IMR-90 (cell line): ENCODE measurements at places on chromosomes 12 and 14.

DNA sequence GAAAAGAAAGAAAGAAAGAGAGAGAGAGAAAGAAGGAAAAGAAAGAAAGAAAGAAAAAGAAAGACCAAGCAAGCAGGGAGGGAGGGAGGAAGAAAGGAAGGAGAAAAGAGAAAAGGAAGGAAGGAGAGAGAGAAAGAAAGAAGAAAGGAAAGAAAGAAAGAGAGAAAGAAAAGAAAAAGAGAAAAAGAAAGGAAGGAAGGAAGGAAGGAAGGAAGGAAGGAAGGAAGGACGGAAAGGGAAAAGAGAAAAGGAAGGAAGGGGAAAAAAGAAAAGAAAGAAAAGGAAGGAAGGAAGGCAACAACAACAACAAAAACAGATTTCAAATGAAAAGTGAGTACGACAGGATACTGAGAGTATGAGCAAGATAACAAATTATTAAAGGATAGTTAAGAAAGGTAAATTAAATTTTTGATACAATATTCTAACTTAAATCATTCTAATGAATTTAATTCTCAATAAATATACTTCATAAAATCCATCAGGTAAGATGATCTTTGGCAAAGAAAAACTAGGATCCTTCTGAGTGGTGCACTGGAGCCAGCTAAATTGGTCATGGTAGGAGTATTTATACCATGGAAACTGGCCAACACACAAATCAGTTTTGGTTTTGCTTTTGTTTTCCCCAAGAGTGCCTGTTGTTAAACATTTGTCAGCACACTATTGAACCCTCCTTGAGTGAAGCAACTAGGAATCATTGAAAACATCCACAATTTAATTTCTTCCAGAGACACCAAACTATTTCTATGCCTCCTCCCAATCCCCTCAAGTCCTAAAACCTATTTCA is 56.1 kb upstream of the DYRK2 start:
- peak; percentile 51 for DNase-seq

- peak; percentile 69 for DNase-seq
Measured at GRCh38 chr14:59208224-59208814, 19.9 kb downstream of the DAAM1 start.

- DNase-seq, result no peak
Measured at GRCh38 chr12:114371250-114371649, 34.7 kb downstream of the TBX5 start.

DNA sequence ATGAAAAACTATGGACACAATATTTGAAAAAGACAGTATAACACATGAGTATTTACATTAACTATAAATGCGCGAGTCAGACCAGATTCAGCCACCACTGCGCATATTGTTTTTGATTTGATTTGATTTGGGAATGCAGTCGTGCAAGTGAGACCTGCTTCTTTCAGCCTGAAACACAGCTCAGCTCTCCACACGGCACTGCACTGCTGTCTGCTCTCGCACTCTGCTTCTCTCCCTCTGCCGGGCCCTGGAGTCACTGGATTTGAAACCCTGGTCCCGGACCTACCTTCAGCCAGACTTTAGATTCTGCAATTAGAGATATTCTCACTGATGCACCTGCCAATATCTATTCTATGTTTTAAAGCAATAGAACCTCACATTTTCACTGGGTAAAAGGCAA is 143.9 kb upstream of the TMEM132C start:
- no peak for DNase-seq

DNA sequence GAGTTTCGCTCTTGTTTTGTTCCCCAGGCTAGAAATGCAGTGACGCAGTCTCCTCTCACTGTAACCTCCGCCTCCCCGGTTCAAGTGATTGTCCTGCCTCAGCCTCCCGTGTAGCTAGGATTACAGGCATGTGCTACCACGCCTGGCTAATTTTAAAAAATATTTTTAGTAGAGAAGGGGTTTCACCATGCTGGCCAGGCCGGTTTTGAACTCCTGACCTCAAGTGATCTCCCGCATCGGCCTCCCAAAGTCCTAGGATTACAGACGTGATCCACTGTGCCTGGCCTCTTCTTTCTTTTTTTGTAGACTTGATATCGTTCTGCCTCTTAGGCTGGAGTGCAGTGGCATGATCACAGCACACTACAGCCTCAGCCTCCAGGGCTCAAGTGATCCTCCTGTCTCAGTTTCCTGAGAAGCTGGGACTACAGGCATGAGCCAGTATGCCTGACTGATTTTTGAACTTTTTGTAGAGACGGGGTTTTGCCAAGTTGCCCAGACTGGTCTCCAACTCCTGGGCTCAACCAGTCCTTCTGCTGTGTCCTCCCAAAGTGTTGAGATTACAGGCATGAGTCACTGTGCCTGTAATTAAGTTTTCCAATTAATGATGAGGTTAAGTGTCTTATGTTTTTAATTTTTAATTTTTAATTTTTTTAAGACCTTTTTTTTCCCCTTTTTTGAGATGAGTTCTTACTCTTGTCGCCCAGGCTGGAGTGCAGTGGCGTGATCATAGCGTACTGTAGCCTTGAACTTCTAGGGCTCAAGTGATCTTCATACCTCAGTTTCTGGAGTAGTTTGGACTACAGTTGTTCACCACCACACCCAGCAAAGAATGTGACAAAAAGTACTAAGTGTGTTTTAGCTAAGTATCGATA is 10.2 kb downstream of the RCOR1 start:
- DNase-seq, result no peak

GRCh38 chr12:82554529-82554928 is 132.2 kb upstream of the TMTC2 start:
- DNase-seq, result no peak

DNA sequence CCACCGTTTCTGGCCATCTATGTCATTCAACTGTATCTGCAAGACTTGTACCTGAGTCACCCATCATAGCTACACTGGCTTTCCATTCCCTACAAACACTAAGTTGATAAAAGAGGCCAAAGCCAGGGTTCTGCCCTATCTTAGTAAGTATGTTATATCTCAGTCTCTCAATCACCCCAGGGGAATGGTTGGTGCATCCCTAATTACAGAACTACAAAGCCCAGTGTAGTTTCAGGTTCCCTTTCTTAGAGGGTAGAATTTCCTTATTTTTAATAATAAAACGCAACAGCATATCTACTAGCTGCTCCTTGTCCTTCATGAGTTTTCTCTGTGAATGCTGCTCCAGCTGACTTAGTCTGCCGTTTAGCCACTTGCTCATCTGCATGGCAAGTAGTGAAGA is 57.6 kb downstream of the ST8SIA1 start:
- DNase-seq, result no peak

- DNase-seq, result no peak
Measured at GRCh38 chr12:44874981-44875416, 1.1 kb downstream of the NELL2 start.

DNA sequence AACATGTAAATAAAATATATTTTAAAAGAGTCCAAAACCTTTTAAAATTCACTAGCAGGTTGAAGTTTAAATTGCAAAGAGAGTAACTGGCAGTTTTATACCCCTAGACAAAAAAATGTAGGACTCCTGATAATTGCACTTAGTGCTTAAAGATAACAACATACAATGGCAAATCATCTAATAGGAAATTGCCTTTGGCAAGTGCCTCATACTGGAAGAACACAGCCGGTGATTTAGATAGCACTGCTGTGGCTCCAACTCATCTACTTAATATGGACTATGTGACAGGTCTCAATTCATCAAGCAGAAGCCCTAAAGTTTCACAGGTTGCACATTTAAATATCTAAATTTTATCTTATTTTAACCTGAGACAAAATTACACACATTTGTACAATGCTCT is 13.4 kb downstream of the C12orf50 start:
- no peak for DNase-seq

DNA sequence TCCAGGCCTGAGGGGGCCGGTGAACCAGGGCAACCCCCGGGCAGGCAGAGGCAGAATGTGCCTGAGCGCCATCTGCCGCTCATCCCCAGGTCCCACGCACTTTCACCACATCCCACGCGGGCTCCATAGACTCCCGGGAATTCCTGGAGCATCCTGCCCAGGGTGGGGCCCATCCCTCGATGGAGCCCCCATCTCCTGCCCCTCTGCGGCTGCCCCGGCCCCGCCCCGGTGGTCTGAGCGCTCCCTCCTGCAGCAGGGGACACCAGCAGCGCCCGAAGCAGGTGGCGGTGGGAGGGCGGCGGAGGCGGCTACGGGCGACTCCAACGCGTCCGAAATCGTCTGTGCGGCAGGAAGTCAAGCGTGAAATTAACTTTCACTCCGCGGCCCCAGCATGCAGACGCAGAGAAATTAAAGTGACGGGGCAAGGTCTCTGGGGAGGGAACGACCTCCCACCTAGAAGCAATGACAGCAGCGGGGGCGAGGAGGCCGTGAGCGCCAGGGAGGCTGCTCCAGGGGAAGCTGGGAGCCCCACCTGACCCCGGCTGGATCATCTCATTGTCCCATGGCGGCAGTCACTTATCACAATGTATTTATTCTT is 122.2 kb downstream of the NCOR2 start:
- DNase-seq, result no peak

DNA sequence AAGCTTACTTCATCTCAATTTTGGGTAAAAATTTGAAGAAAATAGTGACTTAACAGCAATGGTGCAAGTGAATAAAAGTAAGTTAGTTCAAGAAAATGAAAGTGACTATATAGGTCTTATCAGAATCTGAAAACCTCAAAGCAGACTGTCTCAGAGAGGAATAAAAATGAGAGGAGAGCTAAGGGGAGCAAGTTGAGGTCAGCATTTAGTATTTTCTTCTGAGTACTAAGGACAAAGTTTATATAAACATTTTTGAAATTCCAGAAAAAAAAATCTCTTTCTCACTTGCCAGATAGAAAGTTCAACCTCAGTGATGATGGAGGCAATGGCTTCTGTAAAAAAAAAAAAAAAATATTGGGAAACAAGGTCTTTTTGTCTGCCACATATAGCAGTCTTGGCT is 414.1 kb downstream of the NPAS3 start:
- no peak for DNase-seq

- no peak for DNase-seq
Measured at GRCh38 chr12:103586132-103586531, 941 bp upstream of the STAB2 start.

- peak; percentile 67 for DNase-seq
Measured at GRCh38 chr14:59358102-59358501, 107.1 kb downstream of the GPR135 start.

GRCh38 chr14:76250302-76250701 is 98.6 kb downstream of the GPATCH2L start:
- DNase-seq, result no peak

- DNase-seq, result no peak
Measured at GRCh38 chr12:13537623-13538022, 341.1 kb downstream of the EMP1 start.

GRCh38 chr12:29132316-29132715 is 16.8 kb upstream of the FAR2 start:
- no peak for DNase-seq

GRCh38 chr14:97065305-97066067 is 268.3 kb downstream of the VRK1 start:
- DNase-seq, result no peak

DNA sequence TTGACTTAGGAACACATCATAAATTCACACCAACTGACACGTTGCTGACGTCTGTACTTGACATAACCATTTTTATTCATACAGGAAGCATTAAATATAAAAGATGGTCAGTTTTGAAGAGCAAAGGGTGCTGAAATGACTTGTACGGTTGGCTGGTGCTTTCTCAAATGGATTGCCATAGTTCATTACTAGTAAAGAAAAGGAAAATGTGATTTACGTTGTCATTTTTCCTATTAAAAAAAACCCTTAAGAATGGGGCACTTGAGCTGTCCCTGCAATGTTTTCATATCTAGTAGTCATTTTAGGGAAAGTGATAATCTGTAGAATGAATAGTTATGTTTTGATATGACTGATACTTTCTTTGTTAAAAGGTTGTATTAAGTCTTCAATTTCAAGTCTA is 22.5 kb upstream of the MANSC4 start:
- no peak for DNase-seq

GRCh38 chr14:99413172-99413571 is 67.5 kb downstream of the SETD3 start:
- DNase-seq, result no peak

- DNase-seq, result no peak
Measured at GRCh38 chr12:47894068-47894467, 10.7 kb downstream of the VDR start.

- DNase-seq, result no peak
Measured at GRCh38 chr12:2733493-2734355, 61.0 kb upstream of the FKBP4 start.

- no peak for DNase-seq
Measured at GRCh38 chr12:124045671-124046455, 72.8 kb downstream of the ZNF664 start.

- no peak for DNase-seq
Measured at GRCh38 chr14:22509751-22510300, 79.2 kb downstream of the DAD1 start.

GRCh38 chr12:113959096-113959495 is 7.0 kb downstream of the RBM19 start:
- no peak for DNase-seq

DNA sequence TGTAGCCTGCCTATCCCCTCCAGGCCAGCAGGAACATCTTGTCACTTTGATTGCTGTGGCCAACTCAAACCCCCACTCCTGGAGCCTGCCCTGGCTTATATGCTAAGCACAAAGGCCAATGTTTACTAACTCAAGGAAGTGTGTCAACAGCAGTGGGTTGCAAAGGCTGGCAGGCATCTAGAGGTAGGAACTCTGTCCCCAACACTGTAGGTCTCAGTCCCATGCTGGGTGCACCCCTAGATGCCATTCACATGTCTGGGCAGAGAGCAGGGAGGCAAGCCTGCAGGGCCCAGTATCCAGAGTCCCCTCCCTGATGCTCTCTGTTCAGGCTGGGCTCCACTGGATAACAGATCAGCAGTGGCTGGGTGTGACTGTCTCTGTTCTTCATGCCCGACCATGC is 1.6 kb upstream of the HPD start:
- DNase-seq, result no peak

- no peak for DNase-seq
Measured at GRCh38 chr14:66432334-66432733, 53.8 kb upstream of the CCDC196 start.

DNA sequence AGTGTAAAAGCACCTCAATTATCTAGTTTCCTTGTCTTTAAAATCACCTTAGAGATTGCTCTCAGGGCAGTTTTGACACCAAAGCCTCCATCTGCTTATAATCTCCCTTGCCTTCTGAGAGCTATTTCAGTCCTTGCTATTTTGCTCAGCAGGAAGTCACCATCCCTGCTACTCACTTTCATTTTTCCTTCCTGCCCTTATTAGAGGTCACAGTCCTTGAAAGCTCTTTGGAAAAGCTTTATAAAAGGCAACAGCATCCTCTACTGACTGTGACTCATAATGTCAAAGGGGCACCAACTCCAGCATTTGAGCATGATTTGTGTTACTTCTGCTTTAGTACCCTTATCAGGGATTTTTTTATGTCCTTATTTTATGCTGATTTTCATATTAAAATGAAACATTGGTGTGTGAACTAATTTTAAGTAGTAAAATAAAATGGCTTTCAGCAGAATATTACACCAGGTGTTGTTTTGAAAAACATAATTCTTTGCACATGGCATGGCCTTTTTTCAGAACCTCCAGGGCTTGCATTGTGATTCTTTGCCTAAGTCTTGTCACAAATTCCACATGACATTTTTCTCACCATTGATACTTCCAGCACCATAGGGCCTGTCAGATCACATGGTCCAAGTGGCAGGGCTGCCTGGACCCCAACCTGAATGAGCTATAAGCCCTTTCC is 213.0 kb downstream of the ADAMTS20 start:
- peak; percentile 76 for DNase-seq
